ENCODE measurements at places on chromosomes 6 and 20. TPM values are rescaled to one million over a fixed set of nuclear protein-coding genes. Genes with fewer than 3 reads are reported as not detected.

Gene EDN1
- total RNA-seq, result 0.27 TPM

Gene RAB44
- total RNA-seq, result 0.07 TPM

Gene NHLRC1
- not detected for total RNA-seq

Gene NOTCH4
- 0.70 TPM for total RNA-seq

Gene BPIFB1
- total RNA-seq, result not detected
